ENCODE measurements at places on chromosomes 7 and 10.

- DNase-seq, result no peak
Measured at GRCh38 chr10:107418085-107418806, 253.7 kb upstream of the SORCS1 start.

- no peak for DNase-seq
Measured at GRCh38 chr7:32047801-32048200, 22.4 kb downstream of the PDE1C start.

DNA sequence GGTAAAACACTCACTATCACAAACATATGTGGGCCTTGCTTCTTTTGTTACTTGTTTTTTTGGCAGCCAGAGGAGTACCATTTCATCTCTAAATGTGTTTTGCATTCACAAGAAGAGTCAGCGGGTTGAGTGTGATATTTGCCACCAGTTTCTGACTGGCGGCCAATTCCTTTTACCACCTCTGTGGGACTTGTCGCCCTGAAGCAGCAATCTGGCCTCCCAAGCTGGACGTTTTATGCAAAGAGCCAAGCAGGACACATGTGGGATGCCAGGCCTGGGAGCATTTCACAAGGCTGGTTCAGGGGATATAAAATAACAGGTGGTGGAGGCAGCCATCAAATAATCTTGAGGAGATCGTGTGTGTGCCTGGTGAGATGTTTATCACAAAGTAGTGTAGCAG, 61.8 kb upstream of the TRIL start:
- DNase-seq, result no peak

DNA sequence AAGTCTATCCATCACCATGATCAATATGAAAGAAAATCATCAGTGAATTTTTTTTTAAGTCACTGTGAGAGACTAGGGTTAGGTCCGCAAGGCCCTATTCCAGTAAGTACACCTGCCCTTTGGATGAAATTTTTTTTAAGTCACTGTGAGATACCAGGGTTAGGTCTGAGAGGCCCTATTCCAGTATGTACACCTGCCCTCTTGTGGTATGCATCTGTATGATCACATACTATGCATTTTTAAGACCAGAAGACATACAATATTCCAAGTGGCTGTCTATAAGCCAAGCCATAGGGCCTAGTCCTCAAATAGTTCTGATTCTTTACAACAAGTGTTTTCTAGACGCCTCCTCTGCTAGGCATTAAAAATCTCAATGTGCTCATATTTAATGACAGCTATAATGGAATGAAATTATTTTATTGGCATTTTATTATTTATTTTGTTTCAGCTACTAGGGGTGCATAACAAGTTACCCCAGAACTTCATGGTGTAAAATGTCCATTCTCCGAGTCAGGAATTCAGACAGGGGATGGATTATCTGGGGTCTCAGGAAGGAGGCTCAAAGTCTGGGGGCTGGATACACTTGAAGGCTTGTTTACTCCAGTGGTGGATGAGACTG, 53.1 kb downstream of the TEX36 start:
- DNase-seq, result no peak

DNA sequence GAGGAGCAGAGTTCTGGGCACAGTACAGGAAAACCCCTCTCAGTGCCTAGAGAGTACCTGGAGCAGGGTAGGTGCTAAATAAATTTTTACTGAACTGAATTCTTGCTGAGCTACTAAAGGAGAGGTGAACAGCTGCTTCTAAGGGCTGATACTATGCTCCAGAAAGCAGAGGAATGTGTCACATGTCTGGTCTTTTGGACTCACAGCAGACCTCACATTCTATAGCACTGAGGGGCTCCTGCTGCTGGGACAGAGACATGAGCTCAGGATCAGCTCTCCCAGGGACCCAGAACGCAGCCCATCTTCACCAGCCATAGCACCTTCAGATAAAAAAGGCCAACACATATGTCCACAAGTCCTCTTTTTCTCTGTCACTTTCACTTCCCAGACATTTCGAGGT, 133.0 kb upstream of the KLF14 start:
- no peak for DNase-seq

- no peak for DNase-seq
Measured at GRCh38 chr10:103584216-103585010, 90.9 kb downstream of the NEURL1 start.

GRCh38 chr10:80380185-80380584, 23.6 kb downstream of the DYDC2 start:
- DNase-seq, result no peak

- DNase-seq, result no peak
Measured at GRCh38 chr10:80187060-80187459, 18.3 kb downstream of the ANXA11 start.

GRCh38 chr10:121715076-121715475, 116.8 kb upstream of the FGFR2 start:
- DNase-seq, result no peak

- no peak for DNase-seq
Measured at GRCh38 chr10:25036381-25036780, 20.0 kb downstream of the THNSL1 start.

GRCh38 chr7:77348371-77348813, 67.8 kb downstream of the GSAP start:
- DNase-seq, result peak; percentile 55

- peak; percentile 93 for DNase-seq
Measured at GRCh38 chr7:2109936-2110609, 122.7 kb downstream of the MAD1L1 start.

All from stromal cell of bone marrow (primary cell).